Activated CD8-positive, alpha-beta memory T cell treated with anti-CD3 and anti-CD28 coated beads, Interleukin-2, amount 50 U/mL, for 4 hours (primary cell): ENCODE measurements at places on chromosomes 7 and 10.

GRCh38 chr7:97680622-97681021 lies 51.3 kb upstream of the TAC1 start:
- no peak for DNase-seq

DNA sequence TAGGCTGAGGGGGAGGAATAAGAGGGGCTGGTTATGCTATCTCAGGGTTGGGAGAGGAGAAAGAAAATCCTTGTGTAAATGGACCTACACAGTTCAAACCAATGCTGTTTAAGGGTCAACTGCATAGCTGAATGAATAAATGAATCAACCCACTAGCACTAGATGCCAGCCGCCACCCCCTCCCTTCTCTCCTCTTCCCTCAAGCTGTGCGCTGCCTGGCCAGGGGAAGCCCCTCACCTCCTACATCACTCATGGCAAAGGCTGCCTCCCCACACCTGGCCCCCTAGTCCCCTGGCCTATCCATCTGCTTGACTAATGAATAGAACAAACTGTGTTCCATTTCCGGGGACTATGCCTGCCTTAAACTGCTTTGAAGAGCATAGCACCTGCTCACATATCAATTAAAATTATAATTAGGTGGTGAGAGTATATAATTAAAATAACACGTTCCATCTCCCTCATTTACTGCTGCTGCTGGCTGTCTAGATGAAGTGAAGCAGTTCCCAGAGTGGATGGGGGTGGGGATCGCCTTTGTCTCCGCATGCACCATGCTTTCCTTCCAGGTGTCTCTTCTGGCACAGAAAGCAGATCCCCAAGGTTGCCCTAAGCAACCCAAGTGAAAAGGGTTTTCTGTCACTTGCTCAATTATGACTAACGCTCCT lies 32.6 kb downstream of the GRID1 start:
- DNase-seq: no peak

DNA sequence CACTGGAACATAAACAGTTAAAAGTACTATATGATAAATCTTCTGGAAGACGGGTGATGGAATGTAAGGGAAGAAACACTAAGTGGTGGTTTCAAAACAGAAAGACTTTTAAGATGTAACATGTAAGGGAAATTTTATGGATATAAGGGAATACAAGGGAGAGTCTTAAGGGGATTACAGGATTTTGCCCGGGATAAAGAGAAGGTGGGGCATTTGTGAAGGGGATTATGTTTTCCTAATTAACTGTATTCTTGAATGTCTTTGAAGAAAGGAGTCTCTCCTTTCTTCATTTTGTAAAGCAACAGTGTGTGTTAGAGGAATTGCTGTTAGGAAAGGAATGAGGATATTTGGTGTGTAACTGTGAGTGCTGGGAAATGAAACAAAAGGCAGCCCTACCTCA lies 745.2 kb downstream of the AUTS2 start:
- DNase-seq: no peak

GRCh38 chr7:30019387-30019786 lies 7.1 kb downstream of the FKBP14 start:
- DNase-seq: no peak

DNA sequence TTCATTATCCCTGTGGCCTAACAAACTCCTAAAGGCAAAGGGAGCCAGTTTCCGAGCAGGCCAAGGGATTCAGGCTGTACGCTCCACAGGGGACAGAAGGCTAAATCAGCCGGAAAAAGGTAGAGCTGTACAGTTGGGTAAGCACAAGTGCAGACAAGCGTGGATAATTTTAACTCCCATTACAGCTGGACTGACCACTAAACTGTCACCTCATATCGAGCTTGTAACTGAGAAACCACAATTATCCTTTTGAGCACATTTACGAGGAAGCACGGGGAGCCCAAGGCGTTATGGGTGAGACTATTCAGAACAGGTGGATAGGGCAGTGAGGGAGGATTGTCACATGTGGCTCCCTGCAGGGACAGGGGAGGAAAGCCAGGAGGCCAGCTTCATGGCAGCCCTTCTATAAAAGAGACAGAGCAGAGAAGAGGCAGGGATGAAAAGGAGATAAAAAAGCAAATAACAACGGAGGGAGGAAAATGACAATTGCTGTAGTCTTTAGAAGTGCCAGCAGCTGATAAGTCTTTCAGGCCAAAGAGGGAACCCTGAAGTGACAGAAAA lies 288.0 kb downstream of the FGFR2 start:
- no peak for DNase-seq

GRCh38 chr7:45081670-45081974 lies 7.1 kb downstream of the NACAD start:
- no peak for DNase-seq

DNA sequence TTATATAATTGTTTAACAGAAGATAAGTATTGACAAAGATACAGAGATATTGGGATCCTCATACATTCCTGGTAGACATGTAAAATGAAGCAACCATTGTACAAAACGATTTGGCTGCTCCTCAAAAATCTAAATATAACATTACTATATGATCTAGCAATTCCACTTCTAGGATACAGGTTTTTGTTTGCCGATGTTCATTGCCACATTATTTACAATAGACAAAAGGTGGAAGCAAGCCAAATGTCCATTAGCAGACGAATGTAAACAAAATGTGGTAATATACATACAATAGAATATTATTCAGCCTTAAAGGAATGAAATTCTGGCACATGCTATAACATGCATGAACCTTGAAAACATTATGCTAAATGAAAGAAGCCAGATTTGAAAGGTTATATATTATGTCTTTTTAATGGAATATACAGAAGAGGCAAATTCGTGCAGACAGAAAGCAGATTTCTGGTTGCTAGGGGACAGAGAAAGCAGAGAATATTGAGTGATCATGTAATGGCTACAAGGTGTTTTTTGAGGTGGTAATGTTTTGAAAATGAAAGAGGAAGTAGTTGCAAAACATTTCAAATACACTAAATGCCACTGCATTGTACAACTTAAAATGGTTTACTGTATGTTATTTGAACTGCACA lies 44.9 kb downstream of the POLR1F start:
- no peak for DNase-seq

- DNase-seq: no peak
Measured at GRCh38 chr7:41858201-41858600, 155.3 kb upstream of the INHBA start.

GRCh38 chr10:116738339-116738738 lies 4.0 kb downstream of the HSPA12A start:
- DNase-seq: no peak

- no peak for DNase-seq
Measured at GRCh38 chr10:60390224-60390626, 550 bp upstream of the ANK3 start.
